Thoracic aorta (tissue), 2 donors: ENCODE measurements at places on chromosomes 16 and 17.

GRCh38 chr17:74393346-74393942 lies 26.1 kb downstream of the GPR142 start:
- DNase-seq = no peak

GRCh38 chr17:1577182-1577581 lies 14.6 kb upstream of the PITPNA start:
- DNase-seq = peak; percentile 85

- DNase-seq = no peak
Measured at GRCh38 chr16:63813862-63814261, 1308.0 kb downstream of the CDH11 start.

- DNase-seq = no peak
Measured at GRCh38 chr16:69408475-69408874, 15.9 kb upstream of the CYB5B start.

DNA sequence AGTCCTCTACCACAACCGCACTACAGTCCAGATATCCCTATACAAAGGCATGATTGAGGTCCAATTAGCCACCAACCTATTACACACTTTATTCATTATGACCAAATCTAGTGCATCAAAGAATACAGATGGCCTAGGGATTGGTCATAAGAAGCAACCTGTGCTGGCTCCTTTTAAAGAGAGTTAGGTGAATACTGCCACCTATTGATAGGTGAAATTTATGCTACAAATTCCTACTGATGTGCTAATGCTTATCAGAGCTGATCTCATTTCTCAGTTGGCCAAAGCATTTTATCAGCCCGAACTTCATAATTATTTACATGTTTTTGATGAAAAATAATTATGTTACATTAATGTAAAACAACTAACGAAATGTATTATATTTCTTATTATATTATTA lies 166.3 kb downstream of the ANKFN1 start:
- no peak for DNase-seq

GRCh38 chr17:13114601-13115031 lies 96.8 kb upstream of the ELAC2 start:
- DNase-seq = no peak

- DNase-seq = no peak
Measured at GRCh38 chr17:59423137-59423724, 91.8 kb downstream of the YPEL2 start.

DNA sequence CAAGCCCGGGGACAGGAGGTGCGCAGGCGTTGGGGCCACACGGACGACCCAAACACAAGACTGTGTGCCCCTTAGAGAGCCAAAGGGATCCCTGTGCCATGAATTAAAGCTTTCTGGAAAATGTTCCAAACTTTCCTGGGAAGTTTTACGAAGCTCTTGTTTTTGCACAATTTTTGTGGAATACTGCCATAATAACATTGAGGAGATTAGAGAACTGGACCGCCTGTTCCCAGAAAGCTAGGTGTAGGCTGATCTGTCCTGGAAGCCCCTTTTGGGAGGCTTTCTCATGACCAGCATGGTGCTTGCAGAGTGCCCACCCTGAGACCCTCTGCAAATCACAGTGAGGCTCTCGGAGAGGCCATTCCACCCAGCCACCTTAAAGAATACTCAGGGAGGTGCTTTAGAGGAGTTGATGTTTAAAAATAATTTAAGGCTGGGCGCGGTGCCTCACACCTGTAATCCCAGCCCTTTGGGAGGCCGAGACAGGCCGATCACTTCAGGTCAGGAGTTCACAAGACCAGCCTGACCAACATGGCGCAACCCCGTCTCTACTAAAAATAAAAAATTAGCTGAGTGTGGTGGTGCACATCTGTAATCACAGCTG lies 1.1 kb downstream of the KDM8 start:
- DNase-seq = no peak

- no peak for DNase-seq
Measured at GRCh38 chr17:63552211-63552610, 1.9 kb downstream of the DCAF7 start.

DNA sequence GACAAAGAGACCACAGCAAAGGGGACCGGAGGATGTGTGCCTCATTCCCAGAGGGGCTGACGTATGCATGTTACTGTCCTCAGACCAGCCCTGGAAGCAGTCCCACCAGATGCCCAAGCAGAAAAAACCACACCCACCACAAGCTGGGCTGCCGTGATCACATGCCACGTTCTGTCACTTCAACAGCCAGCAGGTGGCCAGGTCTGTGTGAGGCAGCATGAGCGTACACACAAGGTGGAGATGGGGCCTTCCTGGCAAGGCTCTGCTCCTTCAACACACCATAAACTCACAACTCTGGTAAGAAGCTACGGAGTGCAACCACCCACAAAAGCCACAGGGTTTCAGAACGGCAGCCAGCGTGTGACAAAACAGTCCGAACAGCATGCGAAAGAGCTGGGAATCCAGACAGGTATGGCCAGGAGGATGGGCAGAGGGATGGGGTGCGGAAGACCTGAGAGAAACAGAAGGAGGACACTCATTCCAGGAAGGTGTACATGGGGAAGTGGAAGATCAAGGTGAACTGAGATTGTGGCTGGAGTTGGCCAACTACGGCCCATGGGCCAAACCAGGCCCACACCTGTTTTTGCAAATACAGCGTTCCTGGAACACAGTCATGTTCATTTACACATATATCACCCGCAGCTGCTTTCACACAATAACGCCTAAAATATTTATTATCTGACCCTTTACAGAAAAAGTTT lies 27.9 kb downstream of the MBTPS1 start:
- no peak for DNase-seq

DNA sequence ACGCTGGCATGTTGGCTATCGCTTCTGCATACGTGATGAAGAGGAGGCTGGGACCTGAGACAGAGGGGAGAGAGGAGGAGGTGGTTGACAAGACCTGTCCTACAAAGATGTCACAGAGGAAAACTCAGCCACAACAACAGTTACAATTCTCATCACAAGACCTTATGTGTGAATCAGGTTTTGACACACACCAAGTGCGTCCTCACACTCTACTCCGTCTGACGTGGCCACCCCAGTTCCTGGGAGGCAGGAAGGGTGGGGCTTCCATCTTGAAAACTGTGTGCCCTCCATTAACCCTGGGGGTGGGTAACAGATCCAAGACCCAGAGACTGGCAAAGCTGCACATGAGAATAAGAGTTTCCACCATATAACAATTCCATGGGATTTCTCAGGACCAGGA lies 24.1 kb downstream of the SLC6A4 start:
- no peak for DNase-seq

DNA sequence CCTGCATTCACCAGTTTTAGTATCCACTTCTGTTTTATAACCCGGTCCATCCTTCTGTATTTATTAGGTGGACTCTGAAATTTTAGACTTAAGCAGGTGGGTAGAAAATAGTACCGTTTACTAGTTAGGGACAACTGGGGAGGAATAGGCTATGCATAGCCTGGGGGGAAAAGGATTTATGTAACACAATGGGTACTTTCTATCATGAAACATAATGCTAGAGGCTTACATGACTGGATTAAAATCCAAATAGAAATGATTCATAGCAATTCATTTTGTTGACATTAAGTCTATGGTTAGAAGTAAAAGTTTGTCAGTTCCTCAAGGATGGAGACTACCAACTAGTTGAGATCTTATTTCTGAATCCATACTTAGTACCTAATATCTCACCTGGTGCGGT lies 18.6 kb downstream of the GAN start:
- DNase-seq = no peak

DNA sequence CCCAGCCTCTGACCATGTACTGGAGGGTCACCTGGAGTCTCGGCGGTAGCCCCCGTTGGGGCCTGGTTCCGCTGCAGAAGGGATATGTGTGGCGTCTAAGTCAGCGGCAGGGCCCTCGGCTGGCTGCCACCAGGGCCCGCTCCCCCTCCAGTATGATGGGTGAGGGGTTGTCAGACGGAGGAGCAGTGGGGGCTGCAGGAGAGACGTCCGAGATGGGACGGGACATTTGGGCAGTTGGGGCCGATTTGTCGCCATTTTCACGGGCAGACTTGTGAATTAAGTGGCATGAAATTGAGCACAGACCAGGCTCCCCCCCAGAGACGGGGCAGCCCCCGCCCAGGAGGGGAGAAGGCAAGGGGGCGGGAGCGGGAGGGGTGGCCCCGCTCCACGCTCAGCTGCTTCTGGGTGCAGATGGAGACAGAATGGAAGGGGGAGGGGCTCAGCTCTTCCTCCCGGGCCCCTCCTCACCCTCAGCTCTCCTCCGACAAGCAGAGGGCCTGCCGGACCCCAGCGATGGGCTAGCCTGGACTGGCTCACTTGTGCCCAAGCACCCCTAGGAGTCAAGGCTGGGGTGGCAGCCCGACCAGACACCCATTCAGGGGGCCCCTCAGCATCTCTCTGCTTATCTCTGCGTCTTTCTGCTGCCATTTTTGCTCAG lies 52.7 kb upstream of the LHX1 start:
- DNase-seq = no peak

- DNase-seq = no peak
Measured at GRCh38 chr17:45784741-45785479, 790 bp downstream of the CRHR1 start.

- no peak for DNase-seq
Measured at GRCh38 chr16:1363501-1364041, 11.8 kb downstream of the GNPTG start.

DNA sequence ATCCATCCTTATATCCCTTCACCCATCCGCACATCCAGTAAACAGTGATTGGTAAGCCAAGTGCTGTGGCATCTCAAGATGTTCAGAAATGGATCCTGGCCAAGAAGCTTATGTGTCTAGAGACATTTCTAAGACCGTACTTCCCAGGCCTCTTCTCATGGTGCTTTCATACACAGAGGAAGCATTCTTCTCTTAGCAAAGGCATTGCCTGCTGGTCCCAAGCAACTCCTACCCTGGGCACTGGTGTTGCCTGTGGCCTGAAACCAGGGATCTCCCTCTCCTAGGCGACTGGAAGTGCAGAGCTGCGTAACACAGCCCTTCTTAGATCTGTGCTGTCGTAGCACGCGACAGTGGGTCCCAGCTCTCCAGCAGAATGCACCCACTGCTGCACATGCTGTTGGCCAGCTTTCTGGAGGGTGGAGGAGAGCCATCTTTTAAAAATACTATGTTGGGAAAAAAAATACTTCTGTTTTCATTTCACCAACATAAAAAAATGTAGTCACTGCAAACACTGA lies 182.9 kb downstream of the CCDC182 start:
- no peak for DNase-seq

DNA sequence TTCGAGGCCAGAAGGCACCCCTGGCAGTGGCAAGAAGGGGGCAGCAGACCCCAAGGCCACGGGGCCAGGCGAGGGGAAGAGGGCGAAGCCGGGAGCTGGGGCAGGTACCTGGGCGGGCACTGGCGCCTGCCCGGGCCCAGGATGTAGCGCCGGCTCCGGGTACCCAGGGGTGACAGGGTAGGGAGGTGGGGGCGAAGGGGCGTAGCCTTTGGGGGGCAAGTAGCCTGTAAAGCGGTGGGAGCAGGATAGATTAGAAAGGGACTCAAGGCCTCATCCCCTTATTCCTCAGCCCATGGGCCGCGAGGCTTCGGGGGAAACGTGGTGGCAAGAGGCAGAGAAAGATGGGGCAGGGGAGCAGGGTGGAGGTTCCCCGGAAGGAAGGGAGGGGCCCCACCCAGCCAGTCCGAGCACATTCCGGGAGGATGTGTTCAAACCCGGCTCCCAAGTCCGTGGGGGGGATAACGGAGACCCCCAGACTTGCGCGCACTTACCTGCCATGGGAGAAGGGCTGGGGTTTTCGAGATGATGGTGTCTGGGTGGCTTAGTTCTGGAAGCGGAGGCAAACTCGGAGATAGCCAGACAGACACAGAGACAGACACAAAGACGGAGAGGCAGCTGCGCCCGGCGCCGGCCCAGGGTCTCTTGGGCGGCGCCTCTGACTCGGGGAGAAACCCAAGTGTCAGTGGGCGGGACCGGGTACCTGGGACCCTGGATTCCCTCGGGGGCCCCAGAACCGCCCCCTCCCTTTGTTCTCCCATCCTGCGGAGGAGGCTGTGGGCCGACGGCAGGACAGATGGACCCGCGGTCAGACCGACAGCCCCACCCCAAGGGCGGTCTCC lies 493 bp downstream of the PLSCR3 start:
- no peak for DNase-seq

- no peak for DNase-seq
Measured at GRCh38 chr16:35319536-35320192, 1860.3 kb downstream of the TP53TG3F start.

- DNase-seq = no peak
Measured at GRCh38 chr16:76955629-76956028, 235.4 kb upstream of the MON1B start.

DNA sequence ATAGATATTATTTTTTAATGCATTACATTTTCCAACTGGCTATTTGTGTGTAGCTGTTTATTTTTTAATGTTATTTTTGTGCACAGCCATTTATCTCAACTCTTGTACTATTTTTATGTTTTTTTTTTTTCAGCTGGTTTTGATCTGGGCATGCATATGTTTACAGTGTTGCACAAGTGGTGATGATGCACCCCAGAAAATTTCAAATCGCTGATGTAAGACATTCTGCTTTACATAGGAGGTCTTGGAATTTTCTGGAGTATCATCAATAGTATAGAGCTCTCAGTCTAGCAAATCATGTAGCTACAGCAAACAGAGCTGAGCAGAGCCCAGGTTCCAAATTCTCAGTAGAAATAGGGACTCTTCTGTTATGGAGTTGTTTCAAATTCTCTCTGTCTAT lies 30.2 kb downstream of the CACNG5 start:
- DNase-seq = no peak

DNA sequence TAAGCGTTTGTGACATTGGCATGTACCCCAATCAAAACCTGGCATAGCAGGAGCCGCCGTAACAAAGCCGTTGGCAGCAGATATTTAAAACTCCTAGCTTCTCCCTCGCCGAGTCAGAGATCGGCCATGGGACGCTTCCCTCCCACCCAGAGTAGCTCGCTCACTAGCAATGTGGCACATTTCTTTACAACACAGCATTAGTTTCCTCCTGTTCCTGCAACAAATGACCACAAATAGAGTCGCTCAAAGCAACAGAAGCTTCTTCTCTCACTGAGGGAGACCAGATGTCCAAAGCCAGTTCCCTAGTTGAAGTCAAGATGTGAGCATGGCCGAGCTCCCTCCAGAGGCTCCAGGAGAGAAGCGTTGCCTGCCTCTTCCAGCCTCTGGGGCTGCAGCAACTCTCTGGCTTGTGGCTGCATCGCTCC lies 106.7 kb downstream of the RBFOX3 start:
- no peak for DNase-seq

DNA sequence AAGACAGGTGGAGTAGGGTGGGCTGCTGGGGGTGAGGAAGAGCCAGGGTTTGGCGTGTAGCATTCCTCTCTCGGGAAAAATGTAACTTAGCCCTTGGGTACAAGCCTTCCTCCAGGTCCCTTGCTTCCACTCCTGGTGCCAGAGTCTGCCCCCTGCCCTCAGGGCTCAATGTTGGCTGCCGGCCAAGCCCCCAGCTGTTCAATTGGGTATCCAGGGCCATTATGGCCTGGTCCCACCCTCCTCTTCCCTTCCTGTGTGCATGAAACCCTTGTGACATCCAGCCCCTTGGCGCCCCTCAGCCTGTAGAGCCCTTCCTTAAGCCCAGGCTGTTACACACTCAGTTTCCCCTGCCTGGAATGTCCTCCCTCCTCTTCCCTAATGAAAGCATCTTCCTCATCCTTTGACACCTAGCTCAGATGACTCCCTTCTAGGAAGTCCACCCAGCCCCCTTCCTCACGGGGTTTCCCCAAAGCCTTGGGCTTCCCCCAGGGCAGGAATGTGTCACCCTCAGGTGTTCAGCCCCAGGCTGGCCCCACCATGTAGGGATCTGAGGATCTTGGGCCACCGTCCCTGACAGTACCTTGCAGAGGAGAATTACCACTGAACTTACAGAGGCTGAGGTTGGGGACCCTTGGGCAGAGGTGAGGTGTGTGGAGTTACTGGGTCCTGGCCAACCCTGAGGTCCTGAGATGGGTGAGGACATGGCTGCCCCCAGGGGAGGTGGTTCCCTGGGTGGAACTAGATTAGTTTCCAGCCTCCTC lies 30.0 kb downstream of the B9D1 start:
- no peak for DNase-seq

- no peak for DNase-seq
Measured at GRCh38 chr17:43790311-43790940, 10.2 kb downstream of the CFAP97D1 start.
